Thyroid gland (tissue), 4 donors: ENCODE measurements at places on chromosomes 12 and 14.

- H3K27ac ChIP-seq: no peak overlapping the region
- no peaks in the 10 kb centered on the region for H3K27me3 ChIP-seq
- no peaks in the 10 kb centered on the region for H3K36me3 ChIP-seq
- no peaks in the 10 kb centered on the region for H3K4me1 ChIP-seq
- no peak for DNase-seq
- no peak overlapping the region for H3K4me3 ChIP-seq
These were observed 664.7 kb downstream of the NRXN3 start for GRCh38 chr14:78834766-78835451.

GRCh38 chr12:44002607-44003006 lies 166.7 kb downstream of the TMEM117 start:
- no peaks in the 10 kb centered on the region for H3K4me1 ChIP-seq
- DNase-seq: no peak
- H3K27me3 ChIP-seq: no peaks in the 10 kb centered on the region
- H3K36me3 ChIP-seq: no peaks in the 10 kb centered on the region
- no peak overlapping the region for H3K4me3 ChIP-seq
- H3K27ac ChIP-seq: no peak overlapping the region

DNA sequence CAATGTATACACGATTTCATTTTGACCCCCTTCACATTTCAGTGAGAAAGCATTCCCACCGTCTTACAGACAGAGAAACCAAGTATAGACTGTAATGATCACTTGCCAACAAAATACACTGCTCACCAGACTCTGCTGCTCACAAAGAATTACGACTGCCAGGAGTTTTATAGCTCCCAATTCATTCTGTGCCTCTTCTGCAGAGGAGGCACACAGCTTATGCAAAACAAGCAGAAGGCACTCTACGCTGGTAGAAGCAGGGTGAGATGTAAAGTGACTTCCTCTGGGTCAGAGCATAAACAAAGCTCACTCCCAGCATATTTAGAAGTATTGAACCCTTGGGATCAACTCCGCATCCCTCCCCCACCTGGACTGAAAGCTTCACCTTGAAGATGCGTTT lies 14.6 kb downstream of the SPTB start:
- DNase-seq: no peak
- H3K27ac ChIP-seq: no peak overlapping the region
- H3K4me1 ChIP-seq: no peaks in the 10 kb centered on the region
- no peaks in the 10 kb centered on the region for H3K36me3 ChIP-seq
- H3K4me3 ChIP-seq: no peak overlapping the region

DNA sequence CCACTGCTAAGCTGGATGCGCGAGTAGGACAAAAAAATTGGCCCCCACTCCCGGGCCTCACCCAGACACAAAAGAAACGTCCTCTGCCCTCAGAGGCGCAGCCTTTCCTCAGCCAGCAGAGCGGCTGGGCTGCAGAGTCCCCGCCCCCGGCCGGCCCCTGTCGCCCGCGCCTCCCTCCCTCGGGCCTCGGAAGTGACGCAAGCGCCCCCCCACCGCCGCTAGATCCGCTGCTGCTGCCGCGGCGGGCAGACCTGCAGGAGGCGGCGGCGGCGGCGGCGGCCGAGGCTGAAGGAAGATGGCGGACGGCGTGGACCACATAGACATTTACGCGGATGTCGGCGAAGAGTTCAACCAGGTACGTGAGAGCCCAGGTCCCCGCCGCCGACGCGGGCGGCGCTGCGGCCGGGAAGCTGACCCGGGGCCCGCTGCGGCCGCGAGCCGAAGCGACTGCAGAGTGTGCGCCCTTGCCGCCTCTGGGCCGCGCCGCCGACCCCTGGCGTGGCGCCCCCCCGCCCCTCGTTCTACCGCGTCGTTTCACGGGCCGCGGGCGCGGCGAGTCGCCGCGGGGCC lies at the start of gene CPSF6:
Gene CPSF6, plus strand, starts transcription at position 218 of the 570 bp plus-strand sequence. Its CDS starts 78 bp downstream, at position 296.
- peak within 1 kb of the TSS; percentile 79 for H3K27ac ChIP-seq
- no peaks in the 10 kb centered on the region for H3K27me3 ChIP-seq
- peak within 1 kb of the TSS; percentile 71 for H3K4me3 ChIP-seq
- H3K4me1 ChIP-seq: peaks cover 25% of the 10 kb centered on the region
- H3K36me3 ChIP-seq: no peaks in the 10 kb centered on the region

DNA sequence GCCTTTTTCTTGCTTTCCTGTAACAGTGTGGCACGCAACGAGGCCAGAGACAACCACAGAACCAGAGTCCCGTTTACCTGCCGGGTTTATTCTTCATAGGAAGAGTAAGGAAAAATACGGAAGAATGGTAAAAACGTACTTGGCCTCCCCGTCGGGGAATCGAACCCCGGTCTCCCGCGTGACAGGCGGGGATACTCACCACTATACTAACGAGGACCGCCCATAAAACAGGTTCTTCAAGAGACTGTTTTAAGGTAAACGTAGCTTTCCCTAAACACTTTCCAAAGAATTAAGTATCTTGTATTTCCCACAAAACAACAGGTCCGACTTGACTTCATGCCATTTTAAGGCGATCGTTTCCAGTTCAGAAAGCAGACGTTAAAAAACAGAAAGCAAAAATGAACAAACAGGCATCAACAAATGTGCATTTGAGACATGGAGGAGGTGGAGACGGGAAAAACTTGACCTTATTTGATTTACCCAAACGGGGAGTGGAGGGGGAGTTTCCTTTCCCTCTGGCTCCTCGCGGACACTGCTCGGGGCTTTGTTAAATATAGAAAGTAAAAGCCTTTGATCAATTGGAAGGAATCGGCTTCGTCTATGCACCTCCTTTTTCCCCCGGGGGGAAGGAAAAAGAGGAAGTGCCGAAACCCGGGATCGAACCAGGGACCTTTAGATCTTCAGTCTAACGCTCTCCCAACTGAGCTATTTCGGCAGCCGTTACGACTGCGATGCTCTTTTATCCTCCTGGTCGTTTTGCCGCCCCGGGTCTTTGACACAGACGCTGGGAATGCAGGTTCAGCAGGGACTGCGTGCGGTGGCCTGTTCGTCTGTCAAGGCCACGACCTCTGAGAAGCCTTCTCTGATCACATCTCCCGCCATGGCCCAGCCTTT lies 13.0 kb upstream of the UBC start:
- peak overlapping the region; percentile 75 for H3K27ac ChIP-seq
- no peaks in the 10 kb centered on the region for H3K36me3 ChIP-seq
- DNase-seq: peak; percentile 90
- H3K27me3 ChIP-seq: no peaks in the 10 kb centered on the region

DNA sequence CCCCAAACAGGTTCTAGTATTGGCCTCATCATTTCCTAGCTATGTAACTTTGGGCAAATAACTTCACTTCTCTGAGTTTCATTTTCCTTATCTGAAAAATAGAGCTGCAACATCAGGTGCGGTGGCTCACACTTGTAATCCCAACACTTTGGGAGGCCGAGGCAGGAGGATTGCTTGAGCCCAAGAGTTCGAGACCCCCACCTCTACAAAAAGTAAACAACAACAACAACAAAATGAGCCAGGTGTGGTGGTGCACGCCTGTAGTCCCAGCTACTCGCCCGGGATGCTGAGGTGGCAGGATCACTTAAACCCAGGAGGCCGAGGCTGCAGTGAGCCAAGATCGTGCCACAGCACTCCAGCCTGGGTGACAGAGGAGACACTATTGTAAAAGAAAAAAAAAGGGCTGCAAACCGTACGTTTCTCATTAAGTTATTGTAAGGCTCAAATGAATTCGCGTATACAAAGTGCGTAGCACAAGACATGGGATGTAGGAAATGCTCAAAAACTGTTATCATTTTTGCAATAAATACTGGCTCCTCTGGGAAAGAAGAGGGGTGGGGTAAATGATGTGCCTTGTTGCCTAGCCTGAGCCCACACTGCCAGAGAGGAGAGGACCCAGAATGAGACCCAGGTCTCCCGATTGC lies 903 bp downstream of the C12orf76 start:
- H3K27ac ChIP-seq: peak overlapping the region; percentile 80
- no peaks in the 10 kb centered on the region for H3K36me3 ChIP-seq
- H3K4me3 ChIP-seq: peak overlapping the region; percentile 92
- no peaks in the 10 kb centered on the region for H3K27me3 ChIP-seq
- no peak for DNase-seq

GRCh38 chr14:76769636-76770292 lies 8.5 kb downstream of the VASH1 start:
- H3K4me1 ChIP-seq: peaks cover 33% of the 10 kb centered on the region
- no peaks in the 10 kb centered on the region for H3K36me3 ChIP-seq

DNA sequence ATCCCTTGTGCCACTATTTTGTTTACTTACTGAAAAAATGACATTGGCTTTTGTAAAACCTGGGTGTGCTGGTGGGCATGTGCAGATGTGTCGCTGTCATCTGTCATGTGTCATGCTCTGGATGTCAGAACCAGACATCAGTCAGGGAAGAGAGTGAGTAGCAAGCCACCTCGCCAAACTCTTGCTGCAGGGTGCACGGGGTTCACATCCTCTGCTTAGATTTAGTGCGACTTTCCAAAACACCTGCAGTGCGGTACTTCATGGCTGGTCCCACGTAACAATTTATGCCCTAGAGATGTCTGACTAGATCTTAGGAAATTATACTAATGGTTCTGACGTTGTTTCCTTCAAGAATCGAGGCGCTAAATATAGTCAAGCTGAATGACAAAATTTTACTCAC lies 106.7 kb downstream of the CRADD start:
- H3K27me3 ChIP-seq: no peaks in the 10 kb centered on the region
- peaks cover 54% of the 10 kb centered on the region for H3K4me1 ChIP-seq
- no peak overlapping the region for H3K4me3 ChIP-seq
- H3K36me3 ChIP-seq: no peaks in the 10 kb centered on the region
- no peak for DNase-seq

- peak overlapping the region; percentile 14 for H3K4me3 ChIP-seq
- peak; percentile 86 for DNase-seq
- no peaks in the 10 kb centered on the region for H3K36me3 ChIP-seq
- H3K27me3 ChIP-seq: no peaks in the 10 kb centered on the region
These were observed 796 bp downstream of the YAF2 start for GRCh38 chr12:42237052-42237852.
